Smooth muscle cell of the pulmonary artery (primary cell): ENCODE measurements at places on chromosomes 3 and 15. TPM values are rescaled to one million over a fixed set of nuclear protein-coding genes. Genes with fewer than 3 reads are reported as not detected.

NEK11 gene
- 5.9 and 6.5 TPM in 2 replicates for total RNA-seq

FOXB1 gene
- total RNA-seq = not detected in 2 replicates

GSK3B gene
- total RNA-seq = 61.5 and 73.5 TPM in 2 replicates

CD80 gene
- not detected in 2 replicates for total RNA-seq

GPR27 gene
- 0.13 and 0.26 TPM in 2 replicates for total RNA-seq

LIPH gene
- 0.43 and 1.4 TPM in 2 replicates for total RNA-seq
